ENCODE measurements at places on chromosomes 1 and 21.

GRCh38 chr1:115640384-115640783 lies 1.4 kb upstream of the VANGL1 start:
- no peak for DNase-seq

DNA sequence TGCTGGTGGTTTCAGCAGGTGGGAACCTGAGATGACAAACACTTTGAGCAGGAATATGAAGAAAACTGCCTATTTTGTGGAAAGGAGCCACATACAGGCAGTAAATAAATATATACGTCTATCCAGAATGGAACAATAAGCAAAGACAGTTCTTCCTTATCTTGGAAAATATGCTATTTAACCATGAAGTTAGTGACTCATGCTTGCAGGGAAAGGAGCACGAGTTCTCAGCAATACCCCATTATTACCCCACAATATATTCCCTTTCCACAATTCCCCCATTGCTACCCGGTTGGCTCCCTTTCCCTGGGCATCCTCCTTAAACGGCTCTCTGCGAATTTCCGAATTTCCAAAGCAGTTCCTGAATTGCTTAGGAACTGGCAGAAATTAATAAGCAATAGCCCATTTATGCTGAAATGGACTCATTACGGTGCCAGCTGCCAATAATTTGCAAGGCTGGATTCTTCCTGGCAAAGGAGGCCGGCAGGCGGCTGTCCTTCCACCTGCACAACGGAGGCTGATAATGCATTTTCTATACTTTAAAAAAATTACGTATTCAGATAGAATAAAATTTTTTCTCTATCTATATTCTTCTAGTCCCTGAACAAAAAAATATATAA lies 65.4 kb downstream of the TIAM1 start:
- DNase-seq = no peak

DNA sequence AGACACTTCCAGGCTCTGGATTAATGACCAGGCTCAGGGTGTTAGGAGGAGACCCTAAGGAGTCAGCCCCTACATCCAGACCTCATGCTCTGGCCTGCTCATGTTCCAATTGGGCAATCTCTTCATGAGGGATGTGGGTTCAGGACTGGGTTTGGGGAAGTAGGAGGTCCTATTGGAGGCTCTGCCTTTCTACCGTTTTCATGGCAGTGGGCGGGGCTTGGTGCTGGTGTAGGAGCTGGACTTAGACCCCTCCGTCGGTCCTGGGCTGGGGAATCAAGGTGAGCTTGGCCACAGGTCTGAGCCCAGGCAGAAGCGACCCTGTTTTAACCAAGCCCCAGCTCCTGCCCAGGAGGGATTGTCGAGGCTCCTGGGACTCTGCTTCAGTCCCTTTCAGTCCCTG lies 123.4 kb downstream of the PRDM16 start:
- no peak for DNase-seq

DNA sequence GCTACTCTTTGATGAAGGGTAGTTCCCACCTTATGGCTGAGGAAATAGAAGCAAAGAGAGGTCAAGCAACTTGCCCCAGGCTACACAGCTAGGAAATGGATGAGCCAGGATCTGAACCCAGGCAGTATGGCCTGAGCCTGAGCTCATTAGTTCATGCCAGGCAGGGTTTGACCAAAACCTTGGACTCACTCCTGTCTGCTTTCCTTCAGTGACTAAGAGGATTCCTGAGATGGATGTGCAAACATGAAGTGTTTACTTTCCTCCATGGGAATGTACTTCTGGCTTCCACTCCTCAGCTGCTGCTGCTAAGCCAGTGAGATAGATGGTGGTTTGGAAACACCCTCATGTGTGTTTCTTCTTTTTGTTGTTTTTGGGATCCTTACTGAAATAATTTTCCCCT lies 35.1 kb upstream of the ERRFI1 start:
- DNase-seq = no peak

DNA sequence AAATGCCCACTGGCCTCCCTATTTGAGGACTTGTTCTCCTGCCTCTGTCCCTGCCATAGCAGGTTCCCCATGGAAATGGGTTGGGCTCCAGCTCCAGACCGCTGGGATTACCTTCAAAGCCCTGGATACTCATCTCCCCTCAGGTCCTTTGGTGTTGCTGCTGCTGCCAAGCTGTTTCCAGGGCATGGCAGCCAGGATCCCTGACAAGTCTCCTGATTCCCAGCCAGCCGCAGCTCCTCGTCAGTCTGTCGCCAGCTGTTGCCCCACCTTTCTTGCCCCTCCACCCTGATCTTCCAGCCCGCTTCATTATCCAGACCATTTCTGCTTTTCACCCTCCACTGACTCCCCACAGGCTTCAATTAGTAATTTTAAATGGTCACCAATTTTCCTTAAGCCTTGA lies 68.3 kb upstream of the KCND3 start:
- DNase-seq = no peak

DNA sequence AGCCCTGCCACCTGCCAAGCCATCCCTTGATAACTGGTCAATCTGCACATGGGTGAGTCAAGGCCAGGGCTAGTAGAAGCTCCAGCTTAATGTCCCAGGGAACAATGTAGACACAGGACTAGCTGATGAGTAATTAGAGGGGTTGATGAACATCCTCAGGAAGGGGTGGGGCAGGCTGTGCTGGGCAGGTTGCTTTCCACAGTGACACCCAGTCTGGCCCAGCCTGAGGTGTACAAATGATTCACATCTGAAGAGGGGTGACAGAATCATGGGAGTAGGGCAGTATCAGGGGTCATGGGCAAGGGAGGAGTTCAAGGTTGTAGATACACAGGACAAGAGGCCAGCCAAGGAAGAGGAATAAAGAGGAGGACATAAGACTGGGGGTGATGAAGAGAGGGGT lies 4.3 kb downstream of the LPAR3 start:
- DNase-seq = no peak

- peak; percentile 48 for DNase-seq
Observed at GRCh38 chr1:17405898-17406759, 33.3 kb downstream of the RCC2 start.

DNA sequence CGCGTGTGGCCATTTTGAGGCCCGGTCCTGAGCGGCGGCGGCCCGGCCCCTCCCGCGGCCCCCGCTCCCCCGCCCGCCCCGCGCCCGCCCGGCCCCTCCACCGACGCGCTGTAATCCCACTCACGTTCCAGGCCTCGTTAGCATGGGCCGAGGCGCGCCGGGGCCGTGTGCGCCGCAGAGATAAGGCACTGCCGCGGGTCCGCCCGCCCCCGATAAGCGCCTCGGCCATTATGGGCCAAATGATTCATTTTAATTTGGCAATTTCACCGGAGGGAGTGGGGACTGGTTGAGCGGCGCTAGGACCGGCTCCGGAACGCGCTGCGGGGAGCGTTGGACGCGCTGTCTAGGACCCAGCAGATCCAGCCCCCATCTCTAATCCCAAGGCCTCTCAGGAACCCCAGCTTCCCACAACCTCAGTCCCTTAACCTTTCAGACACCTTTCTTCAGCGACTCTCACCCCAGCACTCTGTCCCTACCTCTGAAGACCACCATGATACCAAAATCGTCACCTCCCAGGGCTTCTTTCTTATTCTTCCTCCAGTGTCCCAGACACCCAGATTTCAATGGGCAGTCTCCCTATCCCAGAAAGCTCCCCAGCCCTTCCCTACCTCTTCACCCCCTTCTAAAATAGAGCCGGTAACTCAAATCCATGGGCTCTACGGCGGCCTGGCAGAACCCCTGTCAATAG lies at the start of gene TAL1:
Gene TAL1 (minus strand): TSS at position 39 of the 688 bp plus-strand sequence. CDS start 6,337 bp downstream, outside the sequence.
- DNase-seq = no peak

GRCh38 chr21:16402752-16403151 lies 673.0 kb downstream of the USP25 start:
- no peak for DNase-seq

GRCh38 chr1:93958726-93959100 lies 49.5 kb upstream of the GCLM start:
- no peak for DNase-seq

DNA sequence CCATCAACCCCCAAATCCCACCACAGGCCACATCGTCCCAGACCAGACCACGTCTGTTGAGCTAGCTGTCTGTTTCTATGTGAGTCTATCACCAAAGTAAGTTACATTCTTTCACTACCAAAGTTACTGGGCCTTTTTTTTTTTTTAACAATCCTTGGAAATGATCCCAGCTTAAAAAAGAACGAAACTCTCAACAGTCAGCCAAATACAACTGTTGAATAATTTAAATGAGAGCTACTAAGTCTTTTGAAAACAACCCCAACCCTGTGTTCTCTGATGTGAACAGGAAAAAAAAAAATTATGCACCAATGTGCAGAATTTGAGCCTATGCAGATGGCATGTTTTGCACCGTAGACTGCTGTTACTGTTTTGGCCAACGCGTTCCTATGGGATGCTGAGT lies 134.0 kb upstream of the ETS2 start:
- no peak for DNase-seq

DNA sequence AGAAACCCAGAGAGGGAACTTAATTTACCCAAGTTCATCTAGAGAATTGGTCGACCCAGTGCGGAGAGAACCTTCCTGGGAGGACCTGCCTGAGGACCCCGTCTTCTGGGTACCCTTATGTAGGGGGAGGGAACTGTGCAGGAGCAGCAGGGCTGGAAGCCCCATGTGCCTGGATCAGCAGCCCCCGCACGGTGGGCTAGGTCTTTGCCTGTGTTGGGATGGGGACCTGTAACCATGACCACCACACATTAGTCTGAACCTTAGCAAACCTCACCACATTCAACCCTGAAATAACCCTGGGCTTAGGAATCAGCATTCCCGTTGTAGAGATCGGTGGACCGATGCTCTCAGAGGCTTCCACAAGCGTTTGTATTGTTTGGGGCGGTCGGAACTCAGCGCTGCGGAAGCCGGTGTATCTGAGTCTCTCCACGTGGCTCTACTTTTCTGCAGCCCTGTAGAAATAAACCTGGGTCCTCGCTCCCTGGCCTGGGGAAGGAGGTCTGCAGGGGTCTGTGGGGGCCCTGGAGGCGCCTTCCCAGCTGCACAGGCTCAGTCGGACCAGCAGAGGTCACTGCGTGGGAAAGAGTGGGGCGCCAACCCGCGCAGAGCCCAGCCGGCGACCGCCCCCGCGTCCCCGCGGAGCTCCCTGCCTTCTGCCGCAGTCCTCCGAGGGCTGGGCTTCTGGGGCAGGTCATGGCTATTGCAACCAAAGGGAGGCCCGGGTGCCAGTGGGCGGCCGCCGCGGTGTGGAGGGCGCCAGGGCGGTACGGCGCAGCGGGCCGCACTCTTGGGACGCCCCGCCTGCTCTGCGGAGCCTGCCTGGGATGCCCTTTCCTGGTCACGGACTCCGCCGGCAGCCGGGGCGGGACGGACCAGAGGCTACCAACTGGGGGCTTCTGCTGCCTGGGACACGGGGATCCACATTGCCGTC lies 36.2 kb upstream of the KCNA10 start:
- DNase-seq = no peak

GRCh38 chr1:205943245-205943644 lies at the start of gene SLC26A9:
SLC26A9 (minus strand) TSS chr1:205943456; CDS start chr1:205935820, 7,636 bp downstream.
- DNase-seq = no peak

DNA sequence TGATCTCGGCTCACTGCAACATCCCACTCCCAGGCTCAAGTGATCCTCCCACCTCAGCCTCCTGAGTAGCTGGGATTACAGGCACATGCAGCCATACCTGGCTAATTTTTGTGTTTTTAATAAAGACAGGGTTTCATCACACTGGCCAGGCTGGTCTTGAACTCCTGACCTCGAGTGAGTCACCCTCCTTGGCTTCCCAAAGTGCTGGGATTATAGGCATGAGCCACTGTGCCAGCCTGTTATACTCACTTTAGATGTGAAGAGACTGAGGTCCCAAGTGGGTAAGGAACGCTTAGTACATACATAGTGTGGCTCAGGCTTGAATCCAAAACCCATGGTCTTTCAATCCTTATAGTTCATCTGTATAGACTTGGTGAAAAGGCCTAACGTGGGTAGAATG lies 63.7 kb upstream of the EPS8L3 start:
- DNase-seq = no peak

GRCh38 chr1:64403331-64403730 lies 66.6 kb upstream of the CACHD1 start:
- DNase-seq = no peak

GRCh38 chr1:82452096-82452495 lies 651.4 kb downstream of the ADGRL2 start:
- no peak for DNase-seq

- no peak for DNase-seq
Observed at GRCh38 chr1:156860628-156861423, at the start of gene NTRK1. NTRK1 (plus strand) TSS chr1:156860865; CDS start chr1:156860935, 70 bp downstream.

DNA sequence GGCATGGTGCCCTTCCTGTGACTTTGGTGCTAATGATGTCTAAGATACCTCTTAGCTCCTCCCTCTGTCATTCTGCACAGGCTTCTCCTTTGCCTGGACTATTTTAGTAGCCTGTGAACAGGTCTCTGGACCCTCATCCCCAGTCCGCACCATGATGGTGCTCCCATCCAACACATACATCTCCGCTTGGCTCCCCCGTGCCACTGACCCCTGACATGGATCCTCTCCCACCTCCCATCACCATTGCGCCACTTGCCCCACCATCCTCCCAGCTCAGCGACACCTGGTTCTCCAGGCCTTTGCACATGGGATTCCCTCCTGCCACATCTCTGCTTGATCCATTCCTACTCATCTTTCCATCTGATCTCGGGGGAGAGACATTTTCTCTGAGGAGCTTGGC lies 33.9 kb downstream of the RUNX3 start:
- peak; percentile 40 for DNase-seq

DNA sequence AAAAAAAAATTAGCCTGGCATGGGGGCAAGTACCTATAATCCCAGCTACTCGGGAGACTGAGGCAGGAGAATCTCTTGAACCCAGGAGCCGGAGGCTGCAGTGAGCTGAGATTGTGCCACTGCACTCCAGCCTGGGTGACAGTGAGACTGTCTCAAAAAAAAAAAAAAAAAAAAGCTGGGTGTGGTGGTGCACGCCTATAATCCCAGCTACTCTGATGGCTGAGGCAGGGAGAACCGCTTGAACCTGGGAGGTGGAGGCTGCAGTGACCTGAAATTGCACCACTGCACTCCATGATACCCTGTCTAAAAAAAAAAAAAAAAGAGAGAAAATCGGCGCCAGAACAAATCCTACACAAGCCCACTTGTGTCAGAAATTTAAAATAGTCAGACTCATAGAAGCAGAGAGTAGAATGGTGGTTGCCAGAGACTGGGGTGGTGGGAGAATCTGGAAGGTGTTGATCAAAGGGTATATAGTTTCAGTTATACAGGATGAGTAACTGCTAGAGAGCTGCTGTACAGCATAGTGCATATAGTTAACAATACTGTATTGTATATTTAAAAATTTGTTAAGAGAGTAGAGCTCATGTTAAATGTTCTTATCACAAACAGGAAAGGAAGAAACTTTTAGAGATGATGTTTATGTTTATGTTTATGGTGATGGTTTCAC lies 9.6 kb downstream of the DIP2A start:
- no peak for DNase-seq

DNA sequence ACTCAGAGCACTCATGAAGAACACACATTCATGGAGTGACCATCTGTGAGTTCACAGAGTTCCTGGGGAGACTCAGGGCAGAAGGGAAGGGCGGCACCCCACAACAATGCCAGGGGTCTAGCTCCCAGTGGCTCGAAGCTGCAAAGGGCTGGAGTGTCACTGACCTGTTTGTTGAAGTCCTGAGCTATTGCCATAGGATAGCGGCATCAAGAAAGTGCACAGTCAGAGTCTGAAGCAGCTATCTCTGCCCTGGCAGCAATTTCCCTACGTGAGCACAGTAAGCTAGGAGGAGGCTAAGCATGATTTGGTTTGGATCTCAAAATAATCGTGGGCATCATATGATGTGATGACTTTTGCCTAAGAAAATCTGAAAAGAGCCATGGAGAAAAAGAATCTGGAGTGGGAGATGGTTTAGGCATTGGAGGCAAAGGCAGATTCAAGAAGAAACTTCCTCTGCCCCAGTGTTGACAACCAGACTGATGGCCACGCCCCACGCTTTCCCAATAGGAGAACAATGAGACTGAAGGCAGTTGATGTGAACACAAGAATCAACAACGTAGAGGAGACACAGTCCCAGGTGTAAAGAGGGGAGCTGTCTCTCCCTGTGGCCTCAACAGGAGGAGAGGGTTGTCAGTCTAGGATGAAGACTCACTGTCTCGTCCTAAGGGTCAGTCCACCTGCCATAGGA lies 100.0 kb upstream of the SLC25A33 start:
- DNase-seq = no peak

Data from activated naive CD4-positive, alpha-beta T cell treated with anti-CD3 and anti-CD28 coated beads, Interleukin-2, amount 50 U/mL, for 72 hours (primary cell).